ENCODE measurements at places on chromosomes 1 and 21.

DNA sequence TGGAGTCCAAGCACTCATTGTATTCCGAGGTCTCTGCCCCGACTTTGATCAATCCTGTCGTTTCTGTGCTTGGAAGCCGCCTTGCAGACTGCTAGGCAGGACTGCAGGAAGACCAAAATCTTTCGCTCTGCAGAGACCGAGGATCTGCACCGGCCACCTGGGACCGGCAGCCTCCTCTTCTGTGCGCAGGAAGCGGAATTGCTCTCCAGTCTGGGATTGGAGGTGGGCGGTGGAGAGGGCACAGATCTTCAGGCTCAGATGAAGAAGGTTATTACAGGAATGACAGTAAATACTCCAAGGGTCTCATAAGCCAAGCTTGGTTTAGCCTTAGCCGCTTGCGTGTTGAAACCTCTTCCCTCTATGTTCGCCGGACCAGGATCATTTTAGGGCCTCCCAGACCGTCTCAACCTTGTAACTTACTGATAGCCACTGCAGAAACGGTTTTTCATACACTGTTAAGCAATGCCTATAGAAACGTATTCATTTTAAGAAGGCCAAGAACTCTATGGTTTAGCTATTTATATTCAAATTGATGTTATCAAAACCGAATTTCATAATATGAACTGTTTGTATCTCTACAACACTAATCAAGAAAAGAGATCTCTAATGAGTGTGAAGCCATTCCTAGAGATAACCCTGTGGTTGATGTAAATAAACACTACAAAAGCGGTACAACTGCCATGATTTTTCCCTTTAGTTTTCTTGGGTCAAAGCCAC lies 1.1 kb downstream of the MIA3 start:
- DNase-seq = peak; percentile 70

DNA sequence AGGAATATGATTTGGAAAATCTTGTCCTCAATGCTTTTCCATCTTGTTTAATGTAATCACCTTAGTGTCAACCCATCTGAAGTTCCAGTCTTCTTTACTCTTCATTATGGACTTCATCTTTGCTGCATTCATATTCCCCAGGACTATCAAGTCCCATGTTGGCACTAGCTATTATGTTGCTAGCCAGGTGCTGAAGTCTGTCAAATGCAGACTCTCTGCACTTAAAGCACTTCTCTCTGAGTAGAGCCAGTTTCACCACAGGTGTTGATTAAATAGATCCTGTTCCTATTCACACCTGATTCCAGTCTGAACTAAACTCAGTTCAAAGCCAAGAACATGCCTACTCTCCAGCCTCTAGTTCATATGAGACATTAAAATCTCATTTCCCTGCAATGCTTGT lies 75.0 kb upstream of the PKN2 start:
- DNase-seq = no peak

DNA sequence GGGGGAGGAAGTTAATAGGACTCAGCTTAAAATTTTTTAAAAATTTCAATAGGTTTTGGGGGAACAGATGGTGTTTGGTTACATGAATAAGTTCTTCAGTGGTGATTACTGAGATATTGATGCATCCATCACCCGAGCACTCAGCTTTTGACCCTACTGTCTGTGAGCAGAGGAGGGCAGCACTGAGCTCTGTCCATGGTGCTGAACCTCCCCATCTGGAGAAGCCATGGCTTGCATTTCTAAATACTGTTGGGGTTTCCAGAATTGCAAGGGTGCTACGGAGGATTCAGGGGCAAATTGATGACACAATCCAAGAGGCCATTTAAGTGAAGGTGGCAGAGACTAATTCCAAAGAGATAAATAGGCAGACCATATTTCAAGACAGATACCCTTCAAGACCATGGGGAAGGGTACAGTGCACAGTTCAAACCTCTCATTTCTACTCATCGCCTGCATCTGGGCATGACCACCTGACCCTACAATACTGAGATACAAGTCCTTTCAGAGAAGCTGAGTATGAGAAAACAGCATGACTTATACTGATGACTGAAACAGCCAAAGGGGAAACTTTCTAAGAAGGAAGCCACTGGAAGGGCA lies 17.2 kb downstream of the SYT2 start:
- peak; percentile 58 for DNase-seq

DNA sequence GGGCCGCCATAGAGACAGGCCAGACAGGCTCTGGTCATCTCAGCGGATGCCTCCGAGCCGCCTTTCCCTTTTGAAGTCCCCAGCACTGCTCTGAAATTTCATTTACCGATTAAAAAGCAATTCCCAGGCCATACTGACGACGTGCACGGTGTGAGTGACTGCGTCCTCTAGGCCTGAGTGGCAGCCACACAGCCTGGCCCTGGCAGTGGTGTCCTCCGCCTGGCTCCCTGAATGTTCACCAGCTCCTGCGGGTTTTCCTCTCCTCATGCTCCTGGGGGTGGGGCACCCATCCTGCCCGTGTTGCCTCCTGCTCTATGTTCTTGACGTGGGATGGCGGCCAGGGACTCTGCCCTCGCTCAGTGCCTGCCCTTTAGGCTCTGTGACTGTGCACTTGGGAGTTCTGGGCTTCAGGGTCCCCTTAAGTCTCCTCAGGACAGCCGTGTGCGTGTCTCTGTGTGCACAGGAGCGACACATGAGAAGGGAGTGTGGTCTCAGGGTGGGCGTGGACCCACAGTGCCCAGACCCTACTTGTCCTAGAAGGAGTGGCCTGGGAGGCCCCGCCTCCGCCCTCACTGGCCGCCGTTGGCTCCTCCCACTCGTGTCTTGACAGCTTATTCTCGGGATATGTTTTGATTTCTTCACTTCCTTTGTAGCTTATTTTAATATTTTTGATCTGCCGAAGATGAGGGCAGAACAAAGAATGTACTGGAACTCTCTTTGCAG lies 3.6 kb downstream of the SKI start:
- DNase-seq = peak; percentile 84

DNA sequence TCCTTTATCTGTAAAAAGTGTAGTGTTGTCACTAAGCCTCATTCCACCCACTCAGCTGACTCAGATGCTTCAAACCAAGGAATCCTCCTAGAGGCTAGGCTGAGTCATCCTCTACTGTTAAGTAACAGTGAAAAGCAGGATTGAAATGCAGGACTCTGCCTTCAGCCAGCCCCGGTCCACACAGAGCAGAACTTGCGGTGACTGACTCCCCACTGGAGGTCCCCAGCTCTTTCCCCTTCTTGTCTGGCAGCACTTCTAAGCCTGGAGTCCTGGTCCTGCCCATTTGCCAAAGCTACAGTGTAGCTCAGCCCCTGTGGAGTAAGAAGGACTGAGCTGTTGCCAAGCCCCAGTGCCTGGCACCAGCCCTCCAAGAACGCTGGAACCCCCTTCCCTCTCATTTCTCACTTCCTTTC lies 1.7 kb downstream of the RAB7B start:
- DNase-seq = no peak

- peak; percentile 83 for DNase-seq
Measured at GRCh38 chr1:18875107-18875795, 15.8 kb upstream of the TAS1R2 start.

DNA sequence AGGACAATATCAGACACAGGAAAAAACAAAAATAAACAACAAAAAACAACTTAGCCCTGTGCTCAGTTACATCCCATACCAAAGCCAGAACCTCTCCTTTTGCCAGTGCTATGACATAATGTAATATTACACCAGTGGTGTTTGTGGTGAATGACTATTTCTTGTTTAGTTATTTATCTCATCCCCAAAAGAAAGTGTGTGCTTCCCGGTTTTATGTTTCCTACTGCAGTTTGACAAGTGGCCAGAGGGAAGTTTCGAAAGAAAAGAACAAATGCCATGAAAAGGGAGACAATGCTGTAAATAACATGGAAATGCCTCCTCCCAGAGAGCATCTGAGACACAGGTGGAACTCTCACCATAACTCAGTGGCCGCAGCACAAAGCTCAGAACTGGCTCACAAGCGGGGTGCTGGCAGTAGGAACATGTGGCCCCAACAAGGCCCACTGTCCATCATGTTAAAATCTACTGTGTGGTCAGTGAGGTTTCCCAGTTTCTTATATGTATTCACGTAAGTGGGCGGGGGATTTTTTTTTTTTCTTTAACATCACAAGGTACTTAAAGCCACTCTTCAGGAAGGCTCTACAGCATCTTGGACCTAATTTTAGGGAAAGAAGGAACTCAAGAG lies 158.2 kb downstream of the BARHL2 start:
- no peak for DNase-seq

GRCh38 chr1:159999204-159999603 lies 32.6 kb downstream of the PIGM start:
- DNase-seq = no peak

GRCh38 chr21:14538483-14538882 lies 7.6 kb downstream of the SAMSN1 start:
- no peak for DNase-seq

DNA sequence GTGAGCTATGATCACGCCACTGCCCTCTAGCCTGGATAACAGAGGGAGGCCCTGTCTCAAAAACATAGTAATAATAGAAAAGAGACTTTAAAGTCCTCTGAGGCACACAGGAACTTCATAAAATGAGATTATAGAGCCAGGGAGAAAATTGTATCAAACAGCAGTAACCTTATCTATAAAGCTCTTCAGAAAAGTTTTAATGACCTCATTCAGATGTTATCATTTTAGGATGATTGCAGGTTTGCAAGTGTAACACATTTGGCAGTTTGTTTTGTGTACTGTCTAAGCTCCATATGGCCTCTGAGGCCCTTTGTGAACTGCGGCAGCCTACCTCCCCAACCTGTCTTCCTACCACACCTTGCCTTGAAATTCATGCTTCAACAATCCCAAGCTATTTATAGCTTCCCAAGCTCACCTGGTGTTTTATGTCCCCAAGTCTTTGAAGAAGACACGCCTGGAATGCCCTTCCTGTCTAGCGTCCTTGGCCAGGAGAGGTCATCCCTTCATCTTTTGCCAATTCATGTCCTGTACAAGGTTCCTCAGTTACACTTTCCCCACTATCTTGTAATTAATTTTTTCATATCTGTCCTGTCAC lies 8.5 kb upstream of the AKNAD1 start:
- no peak for DNase-seq

DNA sequence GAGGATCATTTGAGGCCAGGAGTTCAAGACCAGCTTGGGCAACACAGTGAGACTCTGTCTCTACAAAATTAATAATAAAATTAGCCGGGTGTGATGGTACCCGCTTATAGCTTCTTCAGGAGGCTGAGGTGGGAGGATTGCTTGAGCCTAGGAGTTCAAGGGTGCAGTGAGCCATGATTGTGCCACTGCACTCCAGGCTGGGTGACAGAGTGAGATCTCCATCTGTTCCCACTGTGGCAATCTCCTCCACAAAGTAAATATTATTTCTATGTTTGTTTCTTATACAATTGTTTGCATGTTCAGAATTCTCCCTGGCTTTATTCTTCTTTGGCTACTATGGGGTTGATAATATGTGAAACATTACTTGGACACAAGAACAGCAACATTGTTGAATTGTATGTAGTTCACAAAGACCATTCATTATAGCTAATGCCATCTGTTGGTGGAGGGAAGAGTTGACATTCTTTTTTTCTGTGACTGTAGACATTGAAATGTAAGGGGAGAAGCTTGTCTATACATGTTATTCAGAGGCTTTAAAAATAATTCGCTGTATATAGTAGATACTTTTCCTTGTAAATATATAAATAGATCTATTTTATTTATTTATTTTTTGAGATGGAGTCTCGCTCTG lies 47.8 kb upstream of the SRSF10 start:
- DNase-seq = no peak

DNA sequence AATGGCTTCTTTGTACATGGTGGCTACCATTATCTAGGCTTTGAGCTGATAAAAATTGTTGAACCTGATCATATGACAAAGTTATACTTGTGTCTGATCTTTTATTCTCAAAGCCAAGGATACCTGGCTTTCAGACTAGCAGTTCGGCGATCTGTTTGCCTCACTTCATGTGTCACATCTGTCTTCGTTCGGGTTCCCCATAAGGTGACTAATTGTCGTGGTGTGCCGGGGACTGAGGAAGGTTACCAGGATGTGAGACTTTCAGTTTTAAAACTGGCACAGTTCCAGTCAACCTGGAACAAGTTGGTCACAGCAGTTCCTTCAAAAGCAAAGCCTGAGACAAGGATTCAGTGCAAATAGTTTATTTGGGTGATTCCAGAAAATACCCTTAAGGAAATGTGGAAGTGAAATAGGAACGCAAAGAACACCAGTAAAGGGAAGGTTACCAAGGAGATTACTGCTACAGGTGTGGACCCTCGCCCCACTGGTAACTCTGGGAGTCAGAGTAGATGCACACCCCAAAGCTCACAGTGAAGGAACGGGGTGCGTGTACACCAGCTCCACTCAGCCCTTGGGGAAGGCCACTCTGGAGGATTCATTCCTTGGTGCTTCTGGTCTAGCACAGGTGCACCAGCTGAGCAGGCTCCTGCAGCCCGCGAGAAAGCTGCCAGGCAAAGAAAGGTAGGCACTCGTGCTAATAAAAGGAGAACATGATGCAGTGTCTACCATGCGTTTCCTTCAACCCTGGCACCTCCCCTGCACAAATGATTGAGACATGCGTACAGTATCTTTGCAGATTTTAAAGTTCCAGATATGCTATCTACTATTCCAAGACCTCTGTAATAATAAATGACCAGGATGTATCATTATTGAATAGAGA lies 69.0 kb downstream of the VWA5B1 start:
- no peak for DNase-seq

- no peak for DNase-seq
Measured at GRCh38 chr21:27152996-27153395, 186.1 kb upstream of the ADAMTS5 start.

GRCh38 chr1:59609245-59609644 lies 205.5 kb upstream of the HOOK1 start:
- no peak for DNase-seq

- DNase-seq = no peak
Measured at GRCh38 chr1:30101016-30101415, 622.4 kb downstream of the MATN1 start.

DNA sequence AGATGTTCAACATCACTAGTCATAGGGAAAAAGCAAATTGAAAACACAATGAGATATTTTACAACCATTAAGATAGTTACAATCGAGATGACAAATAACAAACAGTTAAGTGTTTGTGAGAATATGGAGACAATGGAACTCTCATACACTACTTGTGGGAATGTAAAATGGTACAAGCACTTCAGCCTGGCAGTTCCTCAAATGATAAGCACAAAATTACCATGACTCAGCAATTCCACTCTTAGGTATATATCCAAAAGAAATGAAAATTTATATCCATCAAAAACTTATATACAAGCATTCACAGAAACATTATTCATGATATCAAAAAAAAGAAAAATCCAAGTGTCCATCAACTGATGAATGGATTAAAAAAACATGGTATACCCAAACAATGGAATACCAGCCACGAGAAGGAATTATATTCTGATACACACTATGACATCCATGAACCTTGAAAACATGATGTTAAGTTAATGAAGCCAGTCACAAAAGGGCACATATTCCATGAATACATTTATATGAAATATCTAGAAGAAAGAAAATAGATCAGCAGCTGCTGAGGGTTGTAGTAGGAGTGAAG lies 76.4 kb downstream of the EVI5 start:
- DNase-seq = no peak

DNA sequence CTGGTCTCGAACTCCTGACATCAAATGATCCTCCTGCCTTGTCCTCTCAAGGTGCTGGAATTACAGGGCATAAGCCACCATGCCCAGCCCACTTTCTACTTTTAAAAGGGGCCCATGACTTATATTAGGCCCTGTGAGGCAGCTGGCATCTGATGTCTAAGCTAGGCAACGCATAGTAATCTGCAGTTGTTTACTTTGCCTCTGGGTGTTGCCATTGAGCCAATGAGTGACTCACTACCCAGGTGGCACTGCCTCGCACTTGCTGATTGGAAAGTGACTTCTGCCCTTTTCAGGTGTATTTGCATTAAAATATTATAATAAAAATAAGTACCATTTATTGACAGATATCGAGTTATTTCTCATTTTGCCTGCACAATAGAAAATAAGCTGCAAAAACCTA lies 84.9 kb downstream of the KIF14 start:
- no peak for DNase-seq

Data from retina (tissue), 1 donor.